ENCODE measurements at places on chromosomes 1 and 21.

DNA sequence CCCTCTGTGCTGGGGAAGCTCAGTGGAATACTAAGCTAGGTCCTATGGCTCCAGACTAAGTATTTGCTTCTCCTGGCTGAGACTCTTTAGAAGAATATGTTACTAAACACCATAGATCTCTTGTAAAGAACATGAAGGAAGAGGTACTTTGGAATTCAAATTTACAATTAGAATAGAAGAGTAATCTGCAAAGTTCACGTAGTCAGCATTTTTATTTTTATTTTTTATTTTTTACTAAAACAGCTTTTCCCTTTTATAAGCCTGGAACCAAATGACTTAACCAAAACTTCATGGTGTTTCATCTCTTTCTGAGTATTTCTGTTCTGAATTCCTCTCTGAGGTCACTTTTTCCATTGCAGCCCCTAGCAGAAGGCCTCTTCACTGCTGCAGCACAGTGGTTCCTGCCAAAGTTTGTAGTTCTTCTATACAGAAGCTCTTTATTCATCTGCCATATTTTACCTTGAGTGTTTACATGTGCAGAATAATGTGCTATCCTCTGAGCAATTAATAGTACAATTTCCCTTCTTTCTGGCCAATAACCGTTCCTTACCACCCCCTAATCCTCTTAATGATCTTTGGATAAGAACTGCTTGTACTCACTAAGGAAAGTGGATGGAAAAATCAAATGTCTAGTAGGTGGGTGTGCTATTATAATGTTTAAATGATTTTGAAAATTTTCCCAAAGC, 27.2 kb downstream of the TSEN15 start:
- DNase-seq, result no peak

- no peak for DNase-seq
Measured at GRCh38 chr1:154758346-154758745, 111.7 kb downstream of the KCNN3 start.

DNA sequence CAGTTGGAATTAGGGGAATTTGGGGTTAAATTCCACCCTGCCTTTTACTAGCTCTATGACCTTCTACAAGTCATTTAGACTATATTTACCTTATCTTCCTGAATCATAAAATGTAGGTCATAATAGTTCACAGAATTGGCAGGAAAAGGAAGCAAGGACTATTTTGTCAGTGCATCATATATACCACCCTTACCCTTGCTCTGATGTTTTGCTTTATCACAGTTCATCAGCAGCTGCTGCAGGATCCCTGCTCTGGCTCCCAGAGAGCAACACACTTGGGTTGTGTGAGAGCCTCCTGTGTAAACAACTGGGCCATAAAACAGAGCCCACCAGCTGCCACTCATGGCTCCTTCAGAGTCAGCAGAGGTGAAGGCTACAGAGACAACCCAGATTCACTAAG, 631.6 kb upstream of the CAMK1G start:
- DNase-seq, result no peak

- DNase-seq, result no peak
Measured at GRCh38 chr1:207892764-207893163, 18.2 kb downstream of the CD34 start.

DNA sequence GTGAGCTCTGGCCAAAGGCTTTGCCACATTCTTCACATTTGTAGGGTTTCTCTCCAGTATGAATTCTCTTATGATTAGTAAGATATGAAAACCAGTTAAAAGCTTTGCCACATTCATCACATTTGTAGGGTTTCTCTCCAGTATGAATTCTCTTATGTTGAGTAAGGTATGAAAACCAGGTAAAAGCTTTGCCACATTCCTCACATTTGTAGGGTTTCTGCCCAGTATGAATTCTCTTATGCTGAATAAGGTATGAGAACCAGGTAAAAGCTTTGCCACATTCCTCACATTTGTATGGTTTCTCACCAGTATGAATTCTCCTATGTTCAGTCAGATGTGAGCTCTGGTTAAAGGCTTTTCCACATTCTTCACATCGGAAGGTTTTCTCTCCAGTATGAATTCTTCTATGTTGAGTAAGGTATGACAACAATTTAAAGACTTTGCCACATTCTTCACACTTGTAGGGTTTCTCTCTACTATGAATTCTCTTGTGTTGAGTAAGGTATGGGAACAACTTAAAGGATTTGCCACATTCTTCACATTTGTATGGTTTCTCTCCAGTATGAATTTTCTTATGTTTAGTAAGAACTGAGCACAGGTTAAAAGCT, 20.7 kb downstream of the ZNF695 start:
- DNase-seq, result no peak

- no peak for DNase-seq
Measured at GRCh38 chr1:15148475-15148874, 5.1 kb upstream of the TMEM51 start.

GRCh38 chr1:61255358-61255703, 173.0 kb downstream of the NFIA start:
- no peak for DNase-seq

GRCh38 chr1:87165177-87165576, 163.5 kb upstream of the LMO4 start:
- DNase-seq, result no peak

DNA sequence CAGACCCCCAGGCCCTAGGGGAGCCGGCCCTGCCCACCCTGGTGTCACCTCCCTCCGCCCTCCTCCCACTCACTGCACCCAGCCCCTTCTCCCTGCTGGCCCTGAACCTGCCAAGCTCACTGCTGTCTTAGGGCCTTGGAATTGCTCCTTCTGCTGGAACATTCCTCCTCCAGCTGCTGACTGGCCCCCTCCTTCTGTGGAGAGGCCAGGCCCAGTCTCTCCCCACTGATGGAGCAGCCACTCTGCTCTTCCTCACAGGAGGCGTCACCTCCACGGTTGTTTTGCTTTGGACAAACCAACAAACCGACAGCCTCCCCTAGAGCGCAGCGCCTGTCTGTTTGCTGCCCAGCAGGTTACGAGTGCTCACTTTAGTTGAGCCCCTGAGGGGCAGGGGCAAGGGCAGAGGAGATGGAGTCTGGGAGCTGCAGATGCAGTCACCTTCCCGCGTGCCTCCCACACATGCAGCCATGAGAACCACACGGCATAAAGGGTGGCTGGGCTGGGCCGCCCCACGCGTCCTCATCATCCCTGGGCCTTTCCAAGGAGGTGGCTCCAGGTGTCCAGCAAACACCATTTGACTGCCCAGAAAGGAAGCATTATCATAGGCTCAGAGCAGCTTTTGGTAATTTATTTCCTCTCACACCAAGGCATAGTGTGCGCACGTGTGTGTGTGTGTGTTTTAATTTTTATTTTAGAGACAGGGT, 9.4 kb downstream of the OXCT2 start:
- no peak for DNase-seq

GRCh38 chr1:29896791-29897714, 660.7 kb downstream of the PTPRU start:
- DNase-seq, result no peak

- DNase-seq, result no peak
Measured at GRCh38 chr1:45016090-45016697, 4.1 kb downstream of the UROD start.

- DNase-seq, result no peak
Measured at GRCh38 chr1:91916046-91916445, 30.1 kb upstream of the TGFBR3 start.

GRCh38 chr1:23027352-23027907, 8.2 kb downstream of the KDM1A start:
- DNase-seq, result no peak

- no peak for DNase-seq
Measured at GRCh38 chr1:17067465-17068240, 13.8 kb upstream of the SDHB start.

- no peak for DNase-seq
Measured at GRCh38 chr1:152645146-152645545, 18.0 kb upstream of the LCE2D start.

- DNase-seq, result no peak
Measured at GRCh38 chr1:209703834-209704504, 677 bp upstream of the HSD11B1 start.

DNA sequence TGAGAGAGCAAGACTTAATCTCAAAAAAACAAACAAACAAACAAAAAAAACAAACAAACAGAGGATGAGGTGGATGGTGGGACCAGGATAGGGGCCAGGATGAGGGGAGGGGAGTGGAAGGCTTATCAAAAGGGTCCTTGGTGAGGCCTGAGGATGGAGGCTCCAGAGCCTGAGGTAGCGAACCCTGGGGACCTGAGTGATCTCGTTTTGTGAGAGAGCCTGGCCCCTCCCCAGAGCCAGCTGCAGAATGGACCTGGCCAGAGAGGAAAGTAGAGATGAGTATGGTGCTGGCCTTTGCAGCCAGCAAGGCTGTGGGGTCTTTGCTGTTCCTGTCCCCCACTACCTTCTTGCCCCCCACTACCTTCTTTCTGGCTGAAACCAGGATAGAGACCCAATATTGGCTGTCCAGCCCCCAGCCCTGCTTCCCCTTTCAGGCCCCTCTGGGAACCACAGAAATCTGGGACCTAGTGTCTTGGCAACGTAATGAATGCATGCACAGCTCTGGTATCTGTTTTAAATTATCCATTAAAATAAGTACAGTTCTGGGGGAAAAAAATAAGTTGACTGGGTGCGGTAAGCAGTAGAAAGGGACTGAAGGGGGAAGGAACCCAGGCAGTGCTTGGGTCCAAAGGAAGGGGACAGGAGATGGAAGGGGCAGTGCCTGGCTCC, 1.1 kb upstream of the LMNA start:
- DNase-seq, result no peak

DNA sequence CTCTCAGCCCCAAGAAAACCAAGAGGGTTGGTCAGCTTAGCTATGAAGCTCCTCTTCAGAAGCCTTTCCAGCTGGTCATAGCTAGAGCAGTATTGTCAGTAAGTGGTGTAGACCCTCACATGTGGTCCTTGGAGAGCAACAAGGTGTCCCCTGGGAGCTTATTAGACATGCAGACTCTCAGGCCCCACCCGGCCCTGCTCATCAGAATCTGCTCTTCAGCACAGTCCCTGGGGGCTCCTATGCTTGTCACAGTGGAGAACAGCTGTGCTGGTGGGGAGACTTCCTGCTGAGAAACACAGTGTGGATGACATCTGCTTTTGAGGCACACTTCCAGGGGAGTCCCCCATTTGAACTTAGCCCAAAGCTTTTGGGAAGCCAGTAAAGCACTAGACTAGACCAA, 21.9 kb upstream of the NEK2 start:
- DNase-seq, result no peak

DNA sequence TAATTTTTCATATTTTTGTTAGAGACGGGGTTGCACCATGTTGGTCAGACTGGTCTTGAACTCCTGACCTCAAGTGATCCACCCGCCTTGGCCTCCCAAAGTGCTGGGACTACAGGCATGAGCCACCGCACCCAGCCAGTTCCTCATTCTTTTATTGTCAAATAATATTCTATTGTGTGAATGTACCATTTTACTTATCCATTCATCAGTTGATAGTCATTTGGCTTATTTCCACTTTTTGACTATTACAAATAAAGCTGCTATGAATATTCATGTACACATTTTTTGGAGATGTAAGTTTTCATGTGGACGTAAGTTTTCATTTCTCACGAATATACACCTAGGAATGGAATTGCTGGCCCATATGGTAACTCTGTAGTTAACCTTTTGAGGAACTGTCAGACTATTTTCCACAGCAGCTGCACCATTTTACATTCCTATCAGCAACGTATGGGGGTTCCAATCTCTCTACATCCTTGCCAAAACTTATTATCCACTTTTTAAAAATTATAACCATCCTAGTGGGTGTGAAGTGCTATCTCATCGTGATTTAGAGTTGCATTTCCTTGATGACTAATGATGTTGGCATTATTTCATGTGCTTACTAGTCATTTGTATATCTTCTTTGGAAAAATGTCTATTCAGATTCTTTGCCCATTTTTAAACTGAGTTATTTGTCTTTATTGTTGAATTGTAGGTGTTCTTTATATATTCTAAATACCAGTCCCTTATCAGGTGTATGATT, 12.7 kb downstream of the PACC1 start:
- DNase-seq, result peak; percentile 25

GRCh38 chr21:43918385-43918947, 53.4 kb downstream of the AGPAT3 start:
- DNase-seq, result no peak

DNA sequence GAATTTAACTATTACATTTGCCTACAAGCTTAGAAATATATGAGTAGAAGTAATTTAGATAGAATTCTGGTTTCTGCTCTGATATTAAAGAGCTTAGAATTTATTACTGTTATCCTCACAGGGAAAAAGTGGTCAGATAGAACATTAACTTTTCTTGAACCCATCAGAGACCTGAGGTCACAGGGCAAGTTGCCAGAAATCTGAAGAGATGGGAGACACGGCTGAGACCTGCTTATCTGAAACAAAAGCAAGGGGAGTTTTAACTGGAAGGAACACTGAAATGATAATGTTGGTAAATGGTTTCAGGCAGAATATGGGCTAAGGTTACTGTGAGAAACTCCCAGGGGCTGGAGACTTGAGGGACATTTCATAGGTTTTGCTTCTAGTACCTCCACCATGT, 28.0 kb upstream of the USP25 start:
- no peak for DNase-seq

DNA sequence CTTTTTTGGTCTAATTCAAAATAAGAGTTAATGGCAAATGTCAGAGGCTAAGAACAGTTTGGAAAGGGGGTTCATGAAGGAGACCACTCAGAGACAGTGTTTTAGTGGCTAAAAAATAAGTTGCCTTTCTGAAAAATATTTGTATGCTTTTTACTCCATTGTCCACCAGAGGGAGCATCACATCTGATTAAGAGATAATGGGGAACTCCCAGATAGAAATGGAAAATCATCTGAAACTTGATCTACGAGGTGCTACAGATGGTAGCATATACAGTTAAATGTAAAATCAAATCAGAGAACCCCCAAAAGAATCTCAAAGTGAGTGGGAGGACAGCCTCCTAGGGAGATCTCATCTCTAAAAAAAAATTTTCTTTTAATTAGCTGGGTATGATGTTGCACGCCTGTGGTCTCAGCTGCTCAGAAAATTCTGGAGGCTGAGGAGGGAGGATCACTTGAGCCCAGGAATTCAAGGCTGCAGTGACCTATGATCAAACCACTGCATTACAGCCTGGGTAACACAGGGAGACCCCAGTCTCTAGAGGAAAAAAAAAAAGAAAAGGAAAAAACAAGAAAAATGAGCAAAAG, 9.7 kb downstream of the SMYD3 start:
- peak; percentile 48 for DNase-seq

- no peak for DNase-seq
Measured at GRCh38 chr1:10236405-10237156, 26.2 kb downstream of the KIF1B start.

- DNase-seq, result peak; percentile 93
Measured at GRCh38 chr1:210233495-210234328, 1.1 kb downstream of the SERTAD4 start.

DNA sequence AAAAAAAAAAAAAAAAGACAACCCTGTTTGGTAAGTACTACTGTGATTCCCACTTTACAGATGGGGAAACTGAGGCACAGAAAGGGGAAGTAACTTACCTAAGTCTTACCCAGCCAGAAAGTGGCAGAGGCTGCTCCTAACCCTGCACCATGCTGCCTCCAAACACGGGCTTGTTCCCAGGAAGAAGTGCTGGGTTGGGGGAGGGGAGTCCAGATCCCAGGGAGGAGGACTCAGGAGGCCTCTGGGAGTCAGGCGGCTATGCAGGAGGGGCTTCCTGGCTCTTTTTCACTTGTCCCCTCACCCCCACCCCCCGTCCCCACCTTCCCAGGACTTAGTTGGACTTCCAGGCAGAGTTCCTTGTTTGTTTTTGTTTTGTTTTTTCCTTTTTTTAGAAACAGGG, 23.9 kb downstream of the PIK3CD start:
- DNase-seq, result no peak
